ENCODE measurements at places on chromosomes 1 and 21.

DNA sequence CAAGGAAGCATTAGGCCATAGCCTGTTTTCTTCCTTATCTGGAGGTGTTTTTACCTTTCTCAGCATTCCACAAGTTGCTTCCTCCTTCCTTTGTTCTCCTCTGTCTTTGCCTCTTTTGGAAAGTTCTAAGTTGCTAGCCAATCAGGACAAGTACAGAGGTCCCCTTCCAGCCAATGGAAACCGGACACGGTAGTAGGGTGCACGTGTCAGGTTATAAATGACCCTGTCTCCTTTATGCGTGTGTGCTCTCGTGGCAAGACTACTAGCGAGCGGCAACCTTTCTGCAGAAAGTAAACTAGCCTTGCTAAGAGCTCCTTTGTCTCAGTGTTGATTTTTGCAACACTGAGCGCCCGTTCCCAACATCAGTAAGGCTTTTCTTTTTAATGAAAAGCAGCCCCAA, 1.5 kb upstream of the ACADM start:
- DNase-seq: no peak

GRCh38 chr1:109823543-109824348, 60.0 kb upstream of the EPS8L3 start:
- DNase-seq: peak; percentile 15

GRCh38 chr1:24696041-24696755, 49.0 kb upstream of the CLIC4 start:
- no peak for DNase-seq

- no peak for DNase-seq
These were observed 667 bp downstream of the ZDHHC18 start for GRCh38 chr1:26827106-26827604.

DNA sequence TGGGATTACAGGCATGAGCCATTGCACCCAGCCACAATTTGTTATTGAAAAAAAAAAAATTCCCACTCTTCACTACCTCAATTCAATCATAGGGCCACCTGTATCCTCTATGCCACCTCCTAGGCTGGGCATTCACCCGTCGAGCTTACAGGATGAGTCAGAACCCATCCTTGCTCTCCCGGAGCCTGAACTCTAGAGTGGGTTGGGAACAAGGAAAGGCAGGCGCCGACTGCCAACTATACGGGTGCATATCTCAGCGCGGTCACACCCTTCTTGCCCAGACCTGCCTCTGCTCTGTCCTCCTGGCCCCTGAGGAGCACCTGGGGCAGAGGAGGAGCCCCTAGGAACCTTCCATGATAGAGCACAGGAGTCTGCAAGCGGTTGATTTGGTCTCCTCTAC, 21.4 kb upstream of the LBR start:
- DNase-seq: no peak

GRCh38 chr1:38885092-38885491, 3.7 kb upstream of the GJA9 start:
- DNase-seq: no peak

DNA sequence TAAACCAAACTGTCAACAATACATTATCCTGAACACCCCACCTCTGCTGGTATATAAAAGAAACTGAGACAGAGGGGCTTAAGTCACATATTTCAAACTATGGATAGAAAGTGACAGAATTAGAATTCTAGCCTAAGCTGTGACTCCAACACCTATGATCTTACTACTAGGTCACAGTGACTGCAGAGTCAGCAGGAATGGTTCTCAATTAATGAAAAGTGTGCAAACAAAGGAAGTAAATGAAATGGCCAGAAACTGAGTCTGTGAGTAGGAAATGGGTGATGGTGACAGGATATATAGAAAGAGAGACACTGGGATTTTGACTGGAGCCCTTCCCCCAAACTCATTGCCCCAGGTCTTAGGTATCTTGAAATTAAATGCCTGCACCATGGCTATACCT, 38.7 kb upstream of the SDC3 start:
- no peak for DNase-seq

DNA sequence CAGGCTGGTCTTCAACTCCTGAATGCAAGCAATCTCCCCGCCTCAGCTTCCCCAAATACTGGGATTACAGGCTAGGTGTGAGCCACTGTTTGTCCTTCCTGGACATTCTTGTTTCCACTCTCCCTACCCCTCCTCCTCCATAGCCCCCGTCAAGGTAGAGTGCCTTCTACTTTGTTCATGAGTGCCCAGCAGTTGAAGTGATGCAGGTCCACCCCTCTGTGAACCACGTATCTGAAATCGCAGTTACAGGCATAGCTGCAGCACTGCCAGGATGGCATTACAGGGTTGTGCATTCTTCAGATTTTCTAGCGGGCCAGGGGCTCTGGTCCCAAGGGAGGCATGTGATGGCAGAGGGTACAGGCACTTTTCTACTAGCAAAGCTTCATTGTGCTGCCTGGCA, 7.4 kb upstream of the TLR5 start:
- no peak for DNase-seq

GRCh38 chr1:20058531-20058930, 11.5 kb upstream of the PLA2G5 start:
- peak; percentile 63 for DNase-seq

DNA sequence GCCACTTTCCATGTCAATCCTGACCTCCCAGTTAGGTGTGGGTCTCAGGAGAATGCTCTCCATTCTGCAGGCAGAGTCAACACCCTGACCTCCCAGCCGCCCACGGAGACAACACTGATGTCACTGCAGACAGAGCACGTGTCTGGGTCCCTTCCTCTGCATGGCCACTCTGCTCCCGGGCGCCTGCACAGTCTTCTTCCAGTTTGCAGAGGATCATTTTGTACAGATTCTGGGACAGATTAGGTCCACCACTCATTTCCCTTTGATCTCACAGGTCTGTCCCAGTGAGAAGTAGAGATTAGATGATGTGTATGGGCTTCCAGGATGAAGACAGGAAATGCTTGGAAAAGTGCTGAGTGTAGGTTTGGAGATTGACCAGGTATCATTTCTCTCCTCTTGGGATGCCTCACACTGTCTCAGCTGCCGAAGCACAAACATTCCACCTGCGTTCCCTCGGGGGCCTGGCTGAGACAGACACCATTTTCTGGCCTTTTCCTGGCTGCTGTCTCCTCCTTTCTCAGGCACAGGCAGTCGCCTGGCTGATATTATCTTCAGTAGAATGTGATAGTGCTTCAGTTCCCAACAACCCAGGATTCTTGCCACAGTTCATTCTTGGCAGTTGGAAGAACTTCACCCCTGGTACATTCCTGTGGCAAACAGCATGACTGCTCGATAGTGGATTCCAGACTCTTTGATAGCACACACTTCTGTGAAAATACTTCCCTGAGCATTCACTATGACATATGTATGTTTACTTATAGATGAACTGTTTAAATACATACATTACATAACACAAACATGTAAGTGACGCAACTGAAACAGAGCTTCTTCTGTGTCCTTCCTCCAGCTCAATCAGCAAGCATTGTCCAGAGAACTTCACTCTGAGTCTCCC, 7.9 kb downstream of the MYBPHL start:
- DNase-seq: peak; percentile 89

GRCh38 chr1:18907021-18907916, 4.9 kb upstream of the ALDH4A1 start:
- DNase-seq: peak; percentile 63

- no peak for DNase-seq
These were observed 30.7 kb upstream of the OPRD1 start for GRCh38 chr1:28781305-28781704.

- DNase-seq: no peak
These were observed 26.3 kb upstream of the ATF3 start for GRCh38 chr1:212582291-212582690.

DNA sequence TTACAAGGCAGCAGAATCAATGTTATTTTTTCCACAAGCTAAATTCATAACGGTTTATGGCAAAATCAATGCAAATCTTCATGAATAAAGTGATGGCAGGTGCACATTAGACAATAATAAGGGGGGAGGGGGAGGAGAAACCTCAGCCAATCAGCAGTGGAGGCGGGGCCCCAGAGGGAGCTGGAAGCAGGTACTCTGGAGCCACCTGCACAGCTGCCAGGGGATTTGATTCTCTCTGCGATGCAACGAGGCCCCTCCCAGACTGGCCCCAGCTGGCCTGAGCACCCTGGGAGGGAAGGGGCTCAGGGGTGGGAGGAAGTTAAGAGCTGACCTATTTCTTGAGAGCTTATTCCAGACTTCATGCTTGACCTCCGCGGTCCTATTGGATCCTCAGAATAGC, 127.8 kb upstream of the IGSF21 start:
- no peak for DNase-seq

GRCh38 chr1:47926461-47926999, 70.7 kb downstream of the TRABD2B start:
- DNase-seq: no peak

- no peak for DNase-seq
These were observed at the start of gene HDGF for GRCh38 chr1:156751451-156751756. HDGF (minus strand) TSS chr1:156751675; CDS start chr1:156751429, 246 bp downstream.

DNA sequence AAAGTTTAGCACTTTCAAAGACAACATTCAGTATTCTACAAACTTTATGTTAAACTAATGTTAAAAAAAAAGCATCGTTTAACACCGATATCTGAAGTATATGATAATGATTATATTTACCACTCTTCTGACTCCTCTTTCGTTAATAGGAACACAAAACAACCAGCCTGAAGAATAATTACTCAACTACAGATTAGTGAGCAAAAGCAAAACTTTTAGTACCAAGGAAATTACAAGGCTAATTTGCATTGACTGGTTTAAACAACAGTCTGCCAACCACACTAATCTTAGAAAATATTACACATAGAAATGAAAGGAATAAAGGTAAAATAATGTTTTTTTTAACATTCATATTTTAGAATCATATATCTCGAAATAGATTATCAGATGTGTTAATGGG, 500.7 kb downstream of the LMO4 start:
- DNase-seq: no peak
